Nucleus accumbens (tissue), 56 donors: ENCODE measurements at places on chromosomes 2 and 18.

DNA sequence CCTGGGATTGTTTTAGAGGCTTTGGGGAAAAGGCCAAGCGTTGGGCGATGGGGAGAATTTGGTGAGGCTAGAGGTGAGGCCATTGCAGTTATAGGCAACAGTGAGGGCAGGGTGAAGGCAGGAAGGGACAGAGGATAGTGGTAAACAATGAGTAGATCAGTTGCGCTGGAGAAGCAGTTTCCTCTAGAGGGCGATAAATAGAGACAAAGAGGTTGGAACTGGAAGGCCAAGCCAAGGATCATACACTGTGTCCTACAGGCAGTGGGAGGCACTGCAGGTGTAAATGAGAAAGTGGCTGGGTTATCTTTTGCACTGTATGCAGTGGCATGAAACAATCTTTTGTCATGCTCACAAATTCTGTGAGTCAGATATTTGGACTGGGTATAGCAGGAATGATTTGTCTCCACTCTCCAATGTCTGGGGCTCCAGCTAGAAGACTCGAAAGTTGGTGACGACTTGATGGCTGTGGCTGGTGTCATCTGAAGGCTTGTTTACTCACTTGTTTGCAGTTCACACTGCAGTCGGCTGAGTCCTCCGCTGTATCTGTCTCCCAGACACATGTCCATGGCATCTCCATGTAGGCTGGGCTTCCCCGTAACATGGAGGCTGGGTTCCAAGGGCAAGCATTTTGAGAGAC, 82.1 kb downstream of the TNP1 start:
- no peak for DNase-seq

GRCh38 chr18:23240609-23240930, 105.3 kb downstream of the CABLES1 start:
- DNase-seq: no peak

DNA sequence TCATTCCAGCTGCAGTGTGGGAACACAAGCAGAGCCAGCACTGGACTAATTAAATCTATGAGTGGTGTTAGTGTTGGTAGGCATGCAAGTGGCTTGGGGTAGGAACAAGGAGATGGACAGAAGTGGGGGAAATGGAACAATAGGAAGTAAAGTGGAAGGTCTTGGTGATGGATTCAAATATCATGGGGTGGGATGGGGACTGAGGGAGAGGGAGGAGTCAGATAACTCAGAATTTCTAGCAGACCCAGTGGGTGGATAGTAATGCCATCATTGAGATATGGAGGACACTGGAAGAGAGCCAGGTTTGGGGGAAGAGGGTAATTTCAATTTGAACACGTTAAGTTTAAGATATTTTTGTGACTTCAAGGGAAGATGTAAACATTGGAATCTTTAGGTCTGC, 2.9 kb upstream of the LNPK start:
- DNase-seq: no peak

GRCh38 chr2:46082531-46083485, 214.4 kb upstream of the EPAS1 start:
- DNase-seq: no peak

DNA sequence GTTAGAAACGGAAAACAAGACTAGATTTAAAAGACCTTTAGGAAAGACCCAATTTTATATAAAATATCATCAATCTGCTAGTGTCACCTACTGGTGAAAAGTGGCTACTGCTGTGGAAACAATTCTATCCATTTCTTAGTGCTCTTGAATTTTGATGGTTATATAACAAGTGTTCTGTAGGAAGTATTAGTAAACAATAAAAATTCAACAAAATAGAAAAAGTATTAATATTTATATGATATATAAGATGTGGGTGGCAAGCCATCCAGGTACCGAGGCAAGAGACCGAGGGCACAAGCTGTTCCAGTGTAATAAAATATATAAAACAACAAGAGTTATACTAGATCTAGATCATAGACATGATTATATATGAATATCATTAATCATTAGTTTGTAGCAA, 6.2 kb upstream of the TMEM87B start:
- no peak for DNase-seq

DNA sequence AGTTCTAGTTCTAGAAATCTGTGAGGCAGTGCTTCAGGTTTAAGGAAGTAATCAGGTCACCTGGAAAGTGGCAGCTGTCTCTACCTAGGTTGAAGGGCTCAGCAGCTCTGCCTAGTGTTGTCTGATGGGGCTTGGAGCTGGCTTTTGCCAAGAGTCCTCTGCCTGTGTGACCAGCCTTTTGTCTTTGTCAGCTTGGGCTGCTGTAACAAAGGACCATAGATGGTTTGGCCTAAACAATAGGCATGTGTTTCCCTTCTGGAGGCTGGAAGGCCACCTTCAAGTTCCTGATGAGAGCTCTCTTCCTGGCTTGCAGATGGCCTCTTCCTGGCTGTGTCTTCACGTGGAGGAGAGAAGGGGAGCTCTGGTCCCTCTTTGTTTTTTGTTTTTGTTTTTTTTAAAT, 13.3 kb downstream of the UBE2F start:
- DNase-seq: no peak

DNA sequence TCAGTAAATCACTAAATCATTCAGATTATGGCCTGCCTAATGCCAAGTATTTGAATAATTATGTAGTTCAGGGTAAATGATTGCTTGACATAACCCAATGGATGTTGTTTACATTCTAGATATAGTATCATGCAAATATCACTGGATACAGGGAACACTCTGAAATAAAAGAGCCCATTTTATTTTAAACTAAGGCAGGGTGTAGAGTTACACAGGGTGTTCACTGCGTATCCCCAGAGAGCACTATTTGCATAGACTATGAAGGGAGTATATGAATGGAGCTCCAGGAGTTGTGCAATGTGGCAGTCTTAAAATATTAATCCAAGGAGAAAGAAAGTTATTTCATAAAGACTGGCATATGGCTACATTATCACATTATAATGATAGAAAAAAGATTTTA, 701.1 kb upstream of the KLHL29 start:
- no peak for DNase-seq

DNA sequence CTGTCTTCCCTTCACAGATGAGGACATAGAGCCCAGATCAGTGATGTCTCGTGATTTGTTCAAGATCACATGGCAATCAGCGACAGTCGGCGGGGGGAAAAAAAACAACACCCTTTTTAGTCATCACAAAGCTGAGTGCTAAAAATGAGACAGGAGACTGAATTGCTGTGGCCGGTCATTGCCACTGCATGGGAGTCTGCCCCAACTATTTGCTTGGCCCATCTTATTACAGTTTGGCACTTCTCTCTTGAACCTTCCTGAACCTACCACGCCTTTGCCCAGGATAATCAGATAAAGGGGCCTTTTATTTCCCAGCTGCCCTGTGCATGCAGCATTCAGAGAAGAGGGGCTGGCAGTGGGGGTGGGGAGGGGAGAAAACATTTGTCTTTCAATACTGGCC, 42.7 kb downstream of the SETBP1 start:
- DNase-seq: no peak

DNA sequence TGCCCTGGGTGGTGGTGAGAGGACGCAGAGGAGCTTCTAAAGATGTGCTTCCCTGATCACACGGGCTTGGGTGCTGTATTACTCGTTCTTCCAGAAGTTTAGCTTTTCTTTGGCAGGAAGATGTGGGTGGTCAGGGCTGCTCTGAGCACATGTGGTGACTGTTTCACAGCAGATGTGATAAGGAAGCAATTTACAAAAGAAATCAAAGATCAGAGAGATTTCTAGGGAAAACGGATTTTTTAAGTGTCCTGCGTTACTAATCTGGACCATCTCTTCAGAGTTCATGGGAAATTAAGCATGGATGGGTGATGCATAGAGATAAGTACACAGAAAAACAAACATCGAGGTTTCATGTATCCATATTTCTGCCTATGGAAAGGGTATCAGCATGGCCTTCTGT, 99.4 kb downstream of the WDSUB1 start:
- DNase-seq: no peak

DNA sequence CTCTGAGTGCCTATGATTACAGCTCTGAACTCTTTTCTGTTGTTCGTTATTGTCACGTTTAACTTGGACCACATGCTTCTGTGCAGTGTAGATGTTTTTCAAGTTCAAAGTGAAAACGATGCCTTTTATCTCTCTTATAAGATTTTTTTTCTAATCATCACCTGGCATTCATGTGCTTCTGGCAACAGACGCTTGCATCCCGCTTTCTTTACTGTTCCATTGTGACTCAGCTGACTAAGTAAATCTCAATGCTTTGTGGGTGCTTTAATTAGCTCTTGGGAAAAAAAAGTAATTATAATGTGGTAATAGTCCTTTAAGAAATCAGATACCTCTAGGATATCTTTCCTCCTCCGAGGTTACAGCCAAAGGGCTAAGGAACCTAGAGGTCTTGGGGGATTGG, 31.2 kb upstream of the RMP24 start:
- DNase-seq: no peak

GRCh38 chr18:2468051-2468450, 103.3 kb downstream of the METTL4 start:
- no peak for DNase-seq

DNA sequence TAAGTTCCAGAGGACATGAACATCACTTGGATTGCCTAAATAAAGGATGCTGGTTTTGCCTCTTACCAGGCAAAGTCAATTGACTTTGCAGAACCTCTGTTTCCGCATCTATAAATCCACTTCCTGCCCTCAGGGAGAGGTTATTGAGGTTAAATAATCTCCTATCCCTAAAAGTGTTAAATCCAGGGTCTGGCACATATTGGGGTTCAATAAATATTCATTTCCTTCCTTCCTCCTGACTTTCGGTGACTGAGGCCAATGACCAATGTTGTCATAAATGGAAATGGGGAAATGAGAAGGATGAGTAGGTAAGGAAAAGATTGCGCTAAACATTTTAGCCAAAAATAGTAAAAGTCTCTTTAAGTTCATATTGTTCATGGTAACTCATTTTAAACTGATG, 16.0 kb downstream of the BCL2 start:
- DNase-seq: no peak

DNA sequence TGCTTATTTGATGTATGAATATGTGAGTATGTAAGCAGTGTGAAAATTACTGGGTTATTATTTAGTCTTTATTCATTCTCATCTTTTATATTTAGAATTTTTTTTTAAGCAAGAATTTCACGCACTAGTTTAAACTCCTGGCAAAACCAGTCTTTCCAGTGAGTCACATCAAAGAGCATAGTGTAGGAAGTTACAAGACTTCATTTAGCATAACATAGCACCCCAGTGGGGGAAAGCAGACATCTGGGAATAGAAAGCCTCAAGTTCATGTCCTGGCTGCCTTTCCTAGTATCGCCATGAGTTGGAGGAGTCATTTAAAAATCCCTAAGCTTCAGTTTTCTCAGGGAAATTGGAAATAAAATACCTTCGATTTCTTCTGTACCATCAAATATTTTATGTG, 408.3 kb downstream of the NUP35 start:
- no peak for DNase-seq
